ENCODE measurements at places on chromosomes 7 and 10.

GRCh38 chr10:48231699-48232315 is 42.7 kb downstream of the FRMPD2 start:
- no peak for DNase-seq
- H3K4me3 ChIP-seq: no peak overlapping the region
- H3K4me1 ChIP-seq: no peaks in the 10 kb centered on the region

- no peak overlapping the region for H3K27ac ChIP-seq
- no peak for DNase-seq
- no peaks in the 10 kb centered on the region for H3K27me3 ChIP-seq
- H3K4me1 ChIP-seq: no peaks in the 10 kb centered on the region
- H3K4me3 ChIP-seq: no peak overlapping the region
Measured at GRCh38 chr7:151396328-151396970, 13.4 kb downstream of the WDR86 start.

DNA sequence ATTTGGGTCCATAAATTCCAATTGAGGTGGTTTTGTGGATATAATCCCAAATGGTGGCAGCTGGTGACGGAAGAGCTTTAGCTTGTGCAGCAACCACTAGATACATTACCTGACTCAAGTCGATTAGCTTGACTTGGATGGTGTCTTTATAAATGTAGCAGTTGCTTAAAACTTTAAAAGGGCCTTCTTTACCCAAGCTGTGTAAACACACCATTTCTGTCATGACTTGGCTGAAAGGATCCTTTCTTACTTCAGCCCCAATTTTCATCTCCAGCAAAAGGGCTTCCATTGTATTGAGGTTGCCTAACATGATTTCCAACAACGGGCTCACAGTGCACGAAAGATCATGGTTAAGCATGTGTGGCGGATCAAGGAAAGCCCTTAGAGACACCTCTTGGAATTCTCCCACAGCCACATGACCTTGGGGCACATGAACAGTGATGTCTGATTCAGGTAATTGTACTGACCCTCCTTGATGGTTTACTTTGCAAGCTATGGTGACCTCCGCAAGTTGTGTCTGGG is 57.9 kb downstream of the MACC1 start:
- H3K27ac ChIP-seq: no peak overlapping the region
- H3K4me3 ChIP-seq: no peak overlapping the region
- DNase-seq: no peak
- no peaks in the 10 kb centered on the region for H3K27me3 ChIP-seq
- peaks cover under 1% of the 10 kb centered on the region for H3K36me3 ChIP-seq

GRCh38 chr7:104980841-104981671 is 32.9 kb upstream of the KMT2E start:
- no peaks in the 10 kb centered on the region for H3K27me3 ChIP-seq
- DNase-seq: no peak
- H3K27ac ChIP-seq: no peak overlapping the region

- H3K36me3 ChIP-seq: no peaks in the 10 kb centered on the region
- no peak overlapping the region for H3K27ac ChIP-seq
- H3K27me3 ChIP-seq: no peaks in the 10 kb centered on the region
- no peak for DNase-seq
Measured at GRCh38 chr7:152411389-152411788, 24.4 kb downstream of the KMT2C start.

DNA sequence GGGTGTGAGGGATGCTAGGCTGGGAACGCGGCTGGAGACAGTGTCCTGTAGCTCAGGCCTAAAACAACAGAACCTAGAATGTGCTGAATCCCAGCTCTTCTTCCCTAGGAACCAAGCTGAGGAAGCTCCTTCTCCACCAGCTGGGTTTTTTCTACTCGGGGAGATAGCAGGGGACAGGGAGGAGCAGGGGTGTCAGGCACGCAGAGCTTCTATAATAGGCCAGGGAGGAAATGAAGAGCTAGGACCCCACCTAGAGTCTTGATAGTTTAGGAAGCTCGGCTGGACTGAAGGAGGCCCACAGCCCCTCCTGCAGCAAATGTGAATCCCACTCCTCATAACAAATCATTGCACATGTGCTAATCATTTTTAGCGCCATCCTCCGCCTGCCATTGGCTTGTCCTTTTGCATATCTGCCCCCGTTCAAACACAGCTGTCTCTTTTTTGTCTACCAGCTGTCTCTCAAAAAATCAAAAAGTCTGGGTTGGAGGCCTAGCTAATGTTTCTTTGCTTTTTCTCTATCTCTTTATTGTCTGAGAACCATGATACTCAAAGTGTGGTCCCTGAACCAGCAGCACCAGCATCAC is 24.1 kb upstream of the FAM180A start:
- no peak overlapping the region for H3K4me3 ChIP-seq
- H3K27ac ChIP-seq: no peak overlapping the region
- no peaks in the 10 kb centered on the region for H3K4me1 ChIP-seq
- no peaks in the 10 kb centered on the region for H3K27me3 ChIP-seq
- DNase-seq: no peak

DNA sequence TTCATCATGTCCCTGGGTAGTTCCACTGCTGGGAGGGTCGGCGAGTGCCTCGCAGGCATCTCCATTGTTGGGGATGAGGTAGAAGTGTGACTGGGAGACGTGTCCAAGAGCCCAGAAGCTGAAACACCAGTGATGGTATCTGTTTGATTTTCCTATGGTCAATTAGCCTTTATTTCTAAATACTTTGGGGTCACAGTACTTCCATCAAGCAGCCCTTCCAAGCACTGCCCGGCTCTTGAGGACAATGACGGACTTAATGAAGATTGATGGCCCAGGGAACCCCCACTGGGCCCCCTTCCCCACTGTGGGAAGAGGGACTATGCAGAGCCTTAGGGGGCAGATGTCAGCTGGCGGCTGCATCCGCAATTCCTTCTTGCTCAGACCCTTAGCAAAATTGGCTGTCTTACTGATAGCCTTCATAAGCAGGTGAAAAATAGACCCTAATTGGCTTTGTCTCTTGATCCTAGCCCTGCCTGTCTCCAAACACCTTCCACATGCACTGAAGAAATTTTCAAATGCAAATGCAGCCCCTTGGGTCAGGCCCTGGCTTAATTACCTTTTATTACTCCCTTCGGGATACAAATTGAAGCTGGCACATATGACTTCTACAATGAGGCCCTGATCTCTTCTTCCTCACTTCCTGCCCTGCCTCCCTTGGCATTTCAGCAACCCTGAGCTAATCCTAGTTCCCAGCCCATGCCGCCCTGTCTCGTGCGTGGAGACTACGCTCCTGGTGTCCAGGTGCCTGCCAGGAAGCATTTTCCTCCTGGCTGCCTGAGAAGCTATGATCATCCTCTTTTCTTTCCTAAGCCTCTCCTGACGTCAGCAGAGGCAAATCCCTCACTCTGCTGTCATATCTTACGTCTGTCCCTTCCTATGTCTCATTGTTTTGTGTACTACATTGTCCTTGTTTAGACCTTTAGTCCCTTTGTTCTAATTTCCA is 124.5 kb upstream of the GDF10 start:
- no peak for DNase-seq
- H3K27ac ChIP-seq: no peak overlapping the region
- H3K4me1 ChIP-seq: no peaks in the 10 kb centered on the region
- H3K4me3 ChIP-seq: no peak overlapping the region
- H3K27me3 ChIP-seq: no peaks in the 10 kb centered on the region
- no peaks in the 10 kb centered on the region for H3K36me3 ChIP-seq

- H3K36me3 ChIP-seq: no peaks in the 10 kb centered on the region
- peaks cover 4% of the 10 kb centered on the region for H3K4me1 ChIP-seq
- H3K27me3 ChIP-seq: peaks cover 7% of the 10 kb centered on the region
- H3K4me3 ChIP-seq: peak overlapping the region; percentile 56
- DNase-seq: no peak
Measured at GRCh38 chr10:7406712-7407333, 4.0 kb downstream of the SFMBT2 start.

DNA sequence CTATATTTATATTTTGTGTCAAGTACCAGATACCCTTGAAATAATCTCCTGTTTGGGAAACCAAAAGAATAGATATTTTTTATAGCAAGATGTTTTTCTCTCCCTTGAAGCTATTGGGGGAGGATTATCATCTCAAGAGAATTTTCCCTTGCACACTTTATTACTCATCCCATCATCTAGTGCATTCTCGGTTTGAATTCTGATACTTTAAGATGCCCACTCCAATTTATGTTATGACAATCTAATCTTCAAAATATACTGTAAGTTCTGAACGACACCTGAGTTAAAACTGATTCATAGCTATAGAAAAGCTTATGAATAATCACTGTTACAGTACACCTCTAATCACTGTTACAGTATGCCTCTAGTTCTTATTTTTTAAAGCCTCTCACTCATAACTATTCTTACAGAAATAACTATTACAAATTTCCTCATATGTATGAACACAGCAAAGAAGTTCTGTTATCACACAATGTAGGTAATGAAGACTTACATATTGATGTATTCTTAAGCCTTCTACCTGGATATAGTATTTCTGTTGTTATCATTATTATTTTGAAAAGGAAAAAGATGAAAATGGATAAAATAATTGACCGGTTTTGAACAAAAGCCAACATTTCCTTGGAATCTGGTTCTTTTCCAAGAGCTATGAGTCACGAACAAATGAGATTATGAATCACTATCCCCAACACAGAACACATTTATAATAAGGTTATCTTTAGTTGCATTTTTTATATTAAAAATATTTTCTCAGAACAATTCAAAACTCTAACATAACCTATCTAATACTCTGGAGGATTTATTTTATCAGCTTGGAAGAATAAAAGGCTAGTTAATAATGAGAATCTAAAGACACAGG is 72.3 kb upstream of the FAM13C start:
- no peaks in the 10 kb centered on the region for H3K4me1 ChIP-seq
- H3K4me3 ChIP-seq: no peak overlapping the region
- H3K27me3 ChIP-seq: no peaks in the 10 kb centered on the region
- DNase-seq: no peak

- no peak overlapping the region for H3K4me3 ChIP-seq
- H3K27ac ChIP-seq: no peak overlapping the region
- no peaks in the 10 kb centered on the region for H3K36me3 ChIP-seq
- no peaks in the 10 kb centered on the region for H3K27me3 ChIP-seq
Measured at GRCh38 chr7:29042824-29043231, 84.7 kb upstream of the TRIL start.

- H3K36me3 ChIP-seq: no peaks in the 10 kb centered on the region
- H3K27ac ChIP-seq: no peak overlapping the region
- DNase-seq: no peak
- no peak overlapping the region for H3K4me3 ChIP-seq
- no peaks in the 10 kb centered on the region for H3K27me3 ChIP-seq
- no peaks in the 10 kb centered on the region for H3K4me1 ChIP-seq
Measured at GRCh38 chr10:118076705-118077104, 30.0 kb upstream of the RAB11FIP2 start.

GRCh38 chr7:81743201-81743600 is 26.6 kb downstream of the HGF start:
- no peaks in the 10 kb centered on the region for H3K4me1 ChIP-seq
- H3K4me3 ChIP-seq: no peak overlapping the region
- H3K36me3 ChIP-seq: no peaks in the 10 kb centered on the region
- no peaks in the 10 kb centered on the region for H3K27me3 ChIP-seq
- DNase-seq: no peak

DNA sequence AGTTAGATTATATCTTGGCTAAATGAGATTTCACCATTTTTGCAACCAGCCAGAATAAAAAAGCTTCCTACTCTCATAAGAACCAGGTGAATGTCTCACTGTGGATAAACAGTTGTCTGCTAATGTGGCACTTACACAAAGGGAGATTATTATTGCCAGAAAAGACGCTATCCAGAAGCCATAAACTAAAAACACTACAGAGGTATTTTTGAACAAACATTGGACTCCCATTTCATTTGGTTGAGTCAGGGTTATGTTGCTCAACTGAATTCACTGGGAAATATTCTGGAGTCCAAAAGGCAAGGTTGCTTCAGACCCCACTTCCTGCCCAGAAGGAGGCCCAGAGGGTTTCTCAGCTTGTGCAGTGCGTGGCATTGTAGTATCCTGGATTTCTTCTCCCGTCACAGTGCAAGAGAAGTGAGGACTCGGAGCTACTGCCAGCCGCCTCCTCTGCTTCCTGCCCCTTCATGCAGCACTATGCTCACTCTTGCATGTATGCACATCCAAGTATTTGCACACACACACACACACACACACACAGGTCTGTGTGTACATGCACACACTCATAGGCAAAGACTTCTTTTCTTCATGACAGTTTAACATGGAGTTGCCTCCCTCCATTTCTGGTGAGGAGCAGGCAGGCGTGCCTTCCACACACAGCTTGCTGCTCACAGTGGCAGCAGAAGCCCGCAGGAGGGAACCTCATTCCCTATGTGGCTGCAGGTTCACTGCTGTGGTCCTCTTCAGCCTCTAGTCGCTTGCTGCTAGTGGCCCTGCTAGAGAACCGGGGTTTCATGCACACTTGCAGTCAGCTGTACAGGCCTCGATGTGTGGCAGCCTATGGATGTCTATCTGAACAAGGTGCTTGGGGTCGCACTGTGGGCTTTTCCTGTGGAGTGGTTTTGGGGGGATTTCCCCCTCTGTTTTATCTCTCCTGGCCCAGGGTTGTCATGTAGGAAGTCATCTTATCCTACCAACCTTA is 10.1 kb downstream of the DENND10 start:
- H3K27ac ChIP-seq: no peak overlapping the region
- H3K27me3 ChIP-seq: no peaks in the 10 kb centered on the region
- H3K36me3 ChIP-seq: peaks cover 20% of the 10 kb centered on the region
- no peak overlapping the region for H3K4me3 ChIP-seq
- DNase-seq: no peak

GRCh38 chr7:3300221-3300650 is 816 bp upstream of the SDK1 start:
- H3K4me3 ChIP-seq: peak overlapping the region; percentile 44
- H3K4me1 ChIP-seq: no peaks in the 10 kb centered on the region
- H3K36me3 ChIP-seq: no peaks in the 10 kb centered on the region
- H3K27me3 ChIP-seq: no peaks in the 10 kb centered on the region
- DNase-seq: no peak

GRCh38 chr7:47228386-47229014 is 353.4 kb downstream of the TNS3 start:
- DNase-seq: no peak
- H3K4me1 ChIP-seq: no peaks in the 10 kb centered on the region
- no peak overlapping the region for H3K27ac ChIP-seq
- no peak overlapping the region for H3K4me3 ChIP-seq

DNA sequence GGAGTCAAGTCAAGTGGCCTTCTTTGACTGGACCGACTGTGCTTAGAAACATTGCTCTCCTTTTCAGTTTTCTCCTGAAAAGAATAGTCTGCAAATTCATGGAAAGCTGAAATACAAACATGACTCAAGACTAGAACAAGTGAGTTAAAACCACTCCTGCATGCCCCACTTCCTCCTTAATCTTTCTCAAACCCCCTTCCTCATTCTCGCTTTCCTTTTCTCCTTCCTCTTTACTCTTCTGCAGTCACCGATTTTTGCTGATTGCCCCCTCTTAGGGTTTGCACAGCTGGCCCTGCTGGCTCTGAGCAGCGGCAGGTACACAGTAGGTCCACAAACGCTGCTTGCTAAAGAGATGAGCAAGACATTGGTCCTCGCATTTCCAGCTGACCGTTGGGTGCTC is 34.8 kb upstream of the MKI67 start:
- no peaks in the 10 kb centered on the region for H3K27me3 ChIP-seq
- DNase-seq: no peak
- no peak overlapping the region for H3K27ac ChIP-seq
- no peaks in the 10 kb centered on the region for H3K36me3 ChIP-seq

- H3K4me1 ChIP-seq: no peaks in the 10 kb centered on the region
- no peak for DNase-seq
- no peak overlapping the region for H3K27ac ChIP-seq
- no peaks in the 10 kb centered on the region for H3K36me3 ChIP-seq
- H3K27me3 ChIP-seq: no peaks in the 10 kb centered on the region
Measured at GRCh38 chr7:137475966-137476365, 132.4 kb upstream of the PTN start.

Data from pancreas (tissue), 10 donors.